Smooth muscle cell of trachea (primary cell): ENCODE measurements at places on chromosomes 2 and 18. TPM values are rescaled to one million over a fixed set of nuclear protein-coding genes. Genes with fewer than 3 reads are reported as not detected.

ZSWIM2 gene
- total RNA-seq, result under 0.01 TPM in 1 of 2 replicates, not detected in the other

INPP1 gene
- total RNA-seq, result 10.1 and 11.8 TPM in 2 replicates

GNLY gene
- total RNA-seq, result not detected in 2 replicates

TMEM198 gene
- total RNA-seq, result 0.73 and 2.3 TPM in 2 replicates

DOK6 gene
- 1.5 and 5.6 TPM in 2 replicates for total RNA-seq

APOB gene
- total RNA-seq, result under 0.01 TPM in 1 of 2 replicates, not detected in the other

CHRNG gene
- total RNA-seq, result not detected in 2 replicates

BCL11A gene
- total RNA-seq, result under 0.01 and 0.15 TPM in 2 replicates

NEMP2 gene
- total RNA-seq, result 3.1 and 3.3 TPM in 2 replicates

STARD6 gene
- not detected in 2 replicates for total RNA-seq

PPP1CB gene
- 178 and 296 TPM in 2 replicates for total RNA-seq

CCDC93 gene
- total RNA-seq, result 27.1 and 31.4 TPM in 2 replicates

MOGAT1 gene
- total RNA-seq, result not detected in 2 replicates

UGT1A10 gene
- not detected in 2 replicates for total RNA-seq
